ENCODE measurements at places on chromosomes 7 and 10.

DNA sequence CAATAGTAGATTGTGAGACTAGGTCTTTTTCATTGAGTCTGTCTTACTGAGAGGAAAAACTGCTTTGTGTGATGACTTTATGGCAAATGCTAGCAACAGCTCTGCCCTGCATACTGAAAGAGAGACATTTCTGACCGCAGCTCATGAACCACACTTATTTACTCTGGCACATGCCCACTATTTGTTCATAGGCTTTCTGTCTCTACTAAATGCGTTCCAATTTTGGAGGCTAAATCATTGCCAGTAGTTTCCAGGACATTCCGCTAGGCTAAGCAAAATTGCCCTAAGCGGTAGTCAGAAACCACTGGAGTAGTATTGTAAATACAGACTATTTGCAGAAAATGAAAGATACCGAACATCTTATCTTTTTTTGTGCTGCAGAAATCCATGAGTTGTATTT, 55.6 kb upstream of the DLX6 start:
- DNase-seq, result no peak

DNA sequence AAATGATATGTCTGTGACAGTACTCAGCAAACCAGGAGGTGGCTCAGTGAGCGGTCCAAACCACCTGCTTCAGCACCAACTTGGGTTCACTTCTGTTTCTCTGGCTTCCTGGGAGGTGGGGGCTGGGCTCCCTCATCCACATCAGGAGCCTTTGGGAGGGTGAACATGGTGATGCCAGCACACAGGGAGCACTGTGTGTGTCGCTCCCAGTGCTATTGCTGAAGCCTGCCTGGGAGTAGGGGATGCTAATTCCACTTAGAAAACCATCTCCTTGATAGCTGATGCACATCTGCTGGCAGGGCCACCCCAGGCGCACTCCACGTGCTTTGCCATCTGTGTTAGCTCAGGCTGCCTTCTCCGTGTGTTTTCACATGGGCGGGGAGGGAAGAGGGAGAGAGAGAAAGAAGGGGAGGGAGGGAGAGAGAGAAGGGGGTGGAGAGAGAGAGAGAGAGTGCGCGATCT, 58.0 kb downstream of the RAMP3 start:
- DNase-seq, result no peak

GRCh38 chr10:110208614-110209453, 1.4 kb downstream of the MXI1 start:
- DNase-seq, result peak; percentile 60

DNA sequence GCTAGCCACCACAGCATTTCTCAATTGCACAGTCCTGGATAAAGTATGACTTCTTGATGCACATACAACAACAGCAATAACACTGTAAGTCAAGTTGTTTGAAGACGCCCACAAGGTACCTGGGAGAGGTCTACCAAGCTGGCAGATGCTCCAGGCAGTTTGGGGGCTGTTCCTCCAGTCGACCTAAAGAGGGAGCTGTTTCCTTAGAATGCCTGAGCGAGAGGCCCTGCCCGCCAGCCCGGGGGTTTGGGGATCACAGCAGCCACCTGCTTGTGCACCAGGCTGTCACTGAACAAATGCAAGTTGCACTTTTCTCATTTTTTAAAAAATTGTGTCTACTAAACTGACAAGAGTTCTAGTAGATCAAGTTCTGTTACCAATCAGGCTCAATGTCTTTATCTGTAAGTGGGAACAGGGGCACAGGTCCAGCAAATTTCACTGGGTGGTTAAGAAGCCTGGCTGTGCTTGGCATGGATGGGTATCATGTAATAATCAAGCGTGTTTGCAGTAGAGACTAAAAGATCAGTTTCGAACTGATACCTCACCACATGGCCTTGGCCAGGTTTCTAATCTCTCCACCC, 193.8 kb upstream of the ADO start:
- DNase-seq, result peak; percentile 87

GRCh38 chr10:121369616-121370015, 228.6 kb downstream of the FGFR2 start:
- no peak for DNase-seq

- DNase-seq, result no peak
These were observed 74.1 kb upstream of the KCNMA1 start for GRCh38 chr10:77711683-77712049.

- no peak for DNase-seq
These were observed 85.8 kb downstream of the SEMA3A start for GRCh38 chr7:84108787-84109186.

GRCh38 chr10:116241642-116242410, 31.2 kb downstream of the GFRA1 start:
- no peak for DNase-seq

DNA sequence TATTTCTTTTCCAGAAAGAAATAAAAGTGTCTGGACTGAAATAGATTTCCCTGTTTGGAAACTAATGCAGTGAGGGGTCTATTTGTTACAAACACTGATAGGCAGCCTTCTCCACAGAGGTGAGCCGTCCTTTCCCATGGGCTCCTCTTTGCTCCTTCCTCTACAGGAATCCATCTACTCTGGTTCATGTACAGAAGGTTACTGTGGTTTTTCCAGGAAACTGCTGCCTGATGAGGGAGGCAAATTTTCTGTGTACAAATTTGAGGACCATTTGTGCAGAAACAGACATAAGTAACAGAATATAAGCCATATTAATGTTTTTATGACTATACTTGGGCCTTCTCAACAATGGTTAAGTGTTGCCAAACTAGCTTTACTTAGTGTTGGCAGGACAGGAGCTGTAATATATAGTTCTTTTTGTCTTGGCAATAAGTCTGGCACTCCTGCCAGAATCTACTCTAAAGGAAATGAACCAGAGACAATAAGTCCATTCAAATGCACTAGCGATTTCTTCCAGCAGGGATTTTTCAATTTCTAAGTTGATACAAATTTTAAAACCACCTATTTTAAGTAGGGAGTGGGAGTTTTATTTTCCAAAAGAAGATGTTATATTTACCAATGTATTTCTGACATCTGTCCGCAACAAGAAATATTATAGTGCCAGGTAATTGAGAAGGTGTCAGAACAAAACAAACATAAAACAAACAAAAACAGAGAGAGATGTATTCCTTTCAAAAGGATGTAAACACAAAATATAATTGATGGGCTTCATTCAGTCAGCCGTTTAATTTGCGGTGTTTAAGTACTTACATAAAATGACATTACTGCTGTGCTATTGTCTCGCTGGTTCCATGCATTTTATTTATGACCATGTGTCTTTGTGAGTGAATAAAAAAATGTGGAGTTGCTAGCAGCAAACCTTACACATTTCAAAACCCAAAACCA, 91.0 kb upstream of the NFE2L3 start:
- peak; percentile 69 for DNase-seq

DNA sequence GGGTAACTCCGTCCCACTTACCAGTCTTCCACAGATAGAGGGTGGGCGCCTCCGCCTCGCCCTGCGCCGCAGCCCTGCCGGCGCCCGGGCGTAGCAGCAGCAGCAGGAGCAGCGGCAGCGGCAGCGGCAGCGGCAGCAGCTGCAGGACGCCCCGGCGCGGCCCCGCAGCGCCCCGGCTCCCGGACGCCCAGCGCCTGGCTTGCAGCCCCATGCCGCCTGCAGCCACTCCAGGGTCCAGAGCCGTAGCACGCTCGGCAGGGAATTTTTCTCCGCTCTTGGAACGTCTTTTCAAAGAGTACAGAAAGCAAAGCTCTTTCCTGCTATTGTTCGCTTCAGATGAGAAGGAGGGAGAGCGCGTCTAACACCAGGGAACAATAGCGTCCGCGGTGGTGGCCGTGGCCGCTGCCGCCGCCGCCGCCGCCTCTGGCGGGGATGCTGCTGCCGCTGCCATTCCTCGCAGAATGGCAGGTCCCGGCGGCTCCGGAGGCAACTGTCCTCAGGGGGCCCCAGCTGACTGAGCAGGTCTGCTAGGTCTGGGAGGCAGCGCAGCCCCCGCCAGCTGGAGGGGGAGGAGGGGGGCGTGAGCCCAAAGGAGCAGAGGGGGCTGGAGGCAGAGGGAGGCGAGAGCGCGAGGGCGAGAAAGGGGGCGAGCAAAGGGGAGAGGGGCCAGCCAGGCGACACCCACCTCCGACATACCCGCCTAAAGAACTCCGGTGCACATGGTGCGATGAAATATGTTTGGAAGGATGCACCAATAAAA, at the start of gene THSD7A:
Gene THSD7A (minus strand): TSS at position 463 of the 760 bp plus-strand sequence. CDS start 252 bp downstream, at position 211.
- DNase-seq, result peak; percentile 66

GRCh38 chr10:121501796-121502195, 96.4 kb downstream of the FGFR2 start:
- DNase-seq, result no peak

DNA sequence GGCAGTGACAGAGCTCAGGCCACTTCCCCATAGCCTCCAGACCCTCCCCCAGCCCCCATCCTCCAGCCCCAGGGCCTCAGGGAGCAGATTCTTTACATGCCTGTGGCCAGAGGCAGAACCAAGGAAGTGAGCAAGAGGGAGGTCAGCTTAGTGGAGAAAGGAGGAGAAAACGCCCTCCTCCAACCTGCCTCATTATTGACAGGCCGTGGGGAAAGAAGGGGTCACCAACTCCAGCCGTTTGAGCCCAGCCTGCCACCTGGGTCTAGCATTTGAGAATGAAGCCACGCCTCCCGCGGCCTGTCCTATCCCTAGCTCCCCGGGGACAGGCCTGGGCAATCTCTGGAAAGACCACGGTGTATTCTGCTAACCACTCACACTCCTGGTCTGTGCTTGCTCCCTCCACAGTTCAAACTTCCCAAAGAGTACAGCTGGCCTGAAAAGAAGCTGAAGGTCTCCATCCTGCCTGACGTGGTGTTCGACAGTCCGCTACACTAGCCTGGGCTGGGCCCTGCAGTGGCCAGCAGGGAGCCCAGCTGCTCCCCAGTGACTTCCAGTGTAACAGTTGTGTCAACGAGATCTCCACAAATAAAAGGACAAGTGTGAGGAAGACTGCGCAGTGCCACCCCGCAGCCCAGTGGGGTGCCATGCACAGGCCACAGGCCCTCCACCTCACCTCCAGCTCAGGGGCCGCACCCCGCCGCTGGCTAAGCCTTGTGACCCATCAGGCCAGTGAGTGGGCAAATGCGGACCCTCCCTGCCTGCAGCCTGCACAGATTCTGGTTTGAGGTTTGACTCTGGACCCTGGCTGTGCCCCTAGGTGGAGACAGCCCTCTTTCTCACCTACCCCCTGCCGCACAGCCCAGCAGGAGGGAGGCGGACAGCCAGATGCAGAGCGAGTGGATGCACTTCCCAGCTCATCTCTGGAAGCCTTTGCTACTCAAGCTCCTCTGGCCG, 14.3 kb upstream of the TRIM8 start:
- no peak for DNase-seq

- DNase-seq, result no peak
These were observed 182.3 kb upstream of the ADCY1 start for GRCh38 chr7:45391618-45392451.

DNA sequence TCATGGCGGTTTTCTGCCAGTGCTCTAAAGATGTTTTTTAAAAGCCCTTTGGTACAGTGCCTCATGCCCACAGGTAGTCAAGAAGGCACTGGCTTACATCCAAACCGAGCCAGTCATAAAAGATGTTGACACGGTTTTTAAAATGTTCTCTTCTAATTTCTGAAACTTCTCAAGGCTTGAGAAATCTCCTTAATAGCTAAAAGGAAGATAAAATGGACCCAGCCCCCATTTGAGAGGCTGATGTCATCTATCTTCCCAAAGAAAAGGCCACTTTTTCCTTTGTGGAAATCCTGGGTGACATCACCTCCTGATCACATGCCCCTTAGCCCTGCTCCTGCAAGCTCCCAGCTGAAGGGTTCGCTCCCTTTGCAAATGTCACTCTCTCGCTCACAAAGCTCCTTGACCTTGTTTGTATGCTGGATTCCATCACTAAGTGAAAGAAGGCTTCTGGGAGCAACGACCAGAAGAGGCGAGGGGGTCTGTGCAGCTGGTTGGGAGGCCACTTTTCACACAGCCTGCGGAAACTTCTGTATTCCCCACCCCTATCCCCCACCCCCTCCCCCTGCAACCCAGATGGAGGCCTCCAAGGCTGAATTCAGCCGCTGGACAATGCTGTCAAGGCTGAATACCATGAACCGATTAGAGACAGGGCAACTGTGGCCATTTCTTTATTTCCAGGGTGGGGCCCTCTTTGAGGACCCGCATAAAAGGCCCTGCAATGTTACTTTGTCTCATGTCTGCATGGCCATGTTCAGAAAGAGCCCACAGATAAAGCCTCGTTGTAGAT, 122.8 kb downstream of the CUBN start:
- peak; percentile 43 for DNase-seq

- no peak for DNase-seq
These were observed 37.8 kb upstream of the ATOH7 start for GRCh38 chr10:68269562-68270290.

DNA sequence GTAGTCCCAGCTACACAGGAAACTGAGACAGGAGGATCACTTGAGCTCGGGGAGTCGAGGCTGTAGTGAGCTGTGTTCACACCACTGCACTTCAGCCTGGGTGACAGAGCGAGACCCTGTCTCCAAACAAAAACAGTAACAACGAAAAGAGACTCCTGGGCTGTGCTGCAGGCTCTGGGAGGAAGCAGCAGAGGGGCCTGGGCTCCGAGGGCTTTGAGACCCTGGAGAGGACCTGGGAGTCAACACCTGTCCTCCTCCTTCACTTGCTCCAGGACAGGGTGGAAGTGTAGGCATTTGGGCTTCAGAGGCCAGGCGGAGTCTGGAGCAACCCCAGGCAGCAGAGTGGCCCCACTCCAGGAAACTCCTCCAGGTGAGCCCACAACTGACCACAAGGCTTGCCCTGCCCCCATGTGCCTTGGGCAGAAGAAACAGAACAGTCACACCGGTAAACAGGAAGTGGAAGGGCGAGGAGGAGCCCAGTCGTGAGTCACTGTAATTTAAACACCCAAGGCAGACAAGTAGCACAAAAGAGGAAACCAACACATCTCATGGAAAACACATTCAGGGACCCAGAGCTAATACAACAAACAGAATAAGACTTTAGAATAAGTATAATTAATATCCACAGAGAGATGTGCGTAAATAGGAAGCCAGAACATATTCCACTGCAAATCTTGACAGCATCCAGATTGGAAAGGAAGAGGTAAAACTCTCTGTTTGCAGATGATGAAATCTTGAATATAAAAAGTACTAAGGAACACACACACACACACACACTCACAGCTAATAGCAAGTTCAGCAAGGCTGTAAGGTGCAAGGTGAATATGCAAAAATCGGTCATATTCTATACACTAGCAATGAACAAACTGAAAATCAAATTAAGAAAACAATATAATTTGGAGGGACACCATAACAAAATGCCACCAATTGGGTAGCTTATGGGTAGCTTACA, 20.5 kb upstream of the RASGEF1A start:
- DNase-seq, result no peak

DNA sequence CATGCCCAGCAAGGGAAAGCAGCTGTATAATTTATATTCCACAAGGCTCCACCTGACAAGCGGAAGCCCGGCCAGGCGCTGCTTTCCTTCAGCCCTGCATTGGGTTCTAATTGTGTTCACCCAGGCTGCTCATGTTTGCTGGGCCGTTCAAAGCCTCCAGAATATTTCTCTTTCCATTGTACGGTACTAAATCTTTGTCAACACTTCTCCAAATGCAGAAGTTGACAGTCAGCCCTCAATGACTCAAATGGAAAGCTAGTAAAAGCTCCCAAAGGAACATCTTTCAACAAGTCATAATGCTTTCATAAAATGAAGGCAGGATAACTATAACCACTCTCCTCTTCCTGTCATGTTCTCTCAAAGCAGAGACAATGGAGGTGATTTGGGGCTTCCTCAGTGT, 17.8 kb upstream of the CPXM2 start:
- DNase-seq, result no peak
